ENCODE measurements at places on chromosomes 1 and 21.
A peak's percentile ranks its signal among the peaks of the same experiment; 100 is the strongest.

DNA sequence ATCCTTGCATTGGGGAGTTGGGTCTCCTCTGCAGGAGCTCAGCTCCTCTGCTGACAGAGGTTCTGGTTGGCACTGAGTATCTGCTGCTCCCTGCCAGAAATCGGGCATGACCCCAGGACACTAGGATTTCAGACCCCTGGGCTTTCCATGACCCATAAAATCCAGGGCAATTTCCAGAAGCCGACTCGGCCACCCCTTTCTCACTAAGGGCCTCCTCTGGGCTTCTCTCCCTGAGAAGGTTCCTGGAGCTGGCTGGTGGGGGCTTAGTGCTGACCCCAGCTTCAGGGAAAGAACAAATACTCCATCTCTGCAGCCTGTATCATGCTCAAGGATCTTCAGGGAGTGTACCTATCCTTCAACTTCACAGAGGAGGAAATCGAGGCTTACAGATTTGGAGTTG, 603.4 kb downstream of the PTPRU start:
- DNase-seq, result no peak

DNA sequence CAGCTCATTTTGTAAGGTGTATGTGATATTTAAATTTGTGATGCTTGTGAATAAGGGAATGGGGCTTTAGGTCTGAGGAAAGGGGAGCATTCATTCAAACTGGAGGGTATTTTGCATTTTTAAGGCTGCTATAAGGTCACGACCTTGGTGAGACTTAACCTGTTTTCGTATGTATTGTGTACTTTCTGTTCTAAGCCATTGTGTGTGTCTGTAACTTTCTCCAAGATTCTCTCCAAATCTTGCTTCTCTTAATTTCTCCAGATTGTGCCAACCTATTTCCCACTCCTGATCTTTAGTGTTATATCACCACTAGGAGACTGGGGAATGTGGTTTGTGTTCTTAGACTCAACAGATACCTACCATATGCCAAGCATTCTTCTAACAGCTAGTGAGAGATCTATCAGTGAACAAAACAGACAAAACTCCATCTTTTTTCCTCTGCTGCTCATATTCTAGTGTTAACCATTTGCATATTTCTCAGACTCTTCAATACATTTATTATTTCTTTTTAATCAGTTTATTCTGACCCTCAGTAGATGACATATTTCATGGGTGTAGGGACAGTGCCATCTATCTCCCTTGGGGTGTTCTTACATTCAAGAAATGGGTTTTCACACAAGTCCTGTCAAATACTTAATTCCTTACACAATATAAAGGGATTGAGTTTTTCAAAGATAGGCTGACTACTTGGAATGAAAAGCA, 27.5 kb downstream of the ATP1B1 start:
- DNase-seq, result no peak

GRCh38 chr1:214603819-214604252, 841 bp downstream of the CENPF start:
- no peak for DNase-seq

DNA sequence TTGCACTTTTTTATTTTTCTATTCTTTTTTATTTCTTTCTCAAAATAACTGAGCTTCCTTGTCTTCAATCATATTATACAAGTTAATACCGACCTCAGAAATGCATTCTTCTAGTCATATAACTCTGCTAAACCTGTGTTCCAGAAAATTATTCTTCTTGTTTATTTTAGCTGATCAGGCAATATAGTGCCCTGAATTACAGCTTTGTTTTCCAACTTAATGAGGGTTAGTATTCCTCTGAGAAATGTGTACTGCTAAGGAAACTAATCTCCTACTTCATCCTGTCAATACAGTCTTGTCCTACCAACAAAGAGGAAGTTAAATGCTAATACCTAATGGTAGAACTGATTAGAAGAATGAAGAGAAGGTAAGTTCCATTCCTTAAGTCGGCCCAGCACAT, 13.0 kb downstream of the BRINP3 start:
- no peak for DNase-seq

DNA sequence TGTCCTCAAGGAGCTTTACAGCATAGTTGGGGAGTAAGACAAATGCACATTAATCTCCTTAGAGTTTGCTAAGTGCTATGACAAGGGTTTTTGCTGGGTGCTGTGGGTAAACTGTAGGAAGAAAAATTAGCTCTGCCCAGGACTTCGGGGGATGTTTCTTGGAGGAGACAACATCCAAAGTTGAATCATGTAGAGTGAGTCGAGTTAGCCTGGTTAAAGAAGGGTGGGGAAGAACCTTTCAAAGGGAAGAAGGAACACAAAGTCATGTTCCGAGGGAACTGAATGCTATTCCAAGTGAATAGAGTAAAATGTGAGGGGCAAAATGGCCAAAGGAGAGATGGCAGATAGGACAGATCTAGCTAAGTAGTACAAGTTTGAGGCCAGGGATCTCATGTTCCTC, 17.1 kb downstream of the SPRTN start:
- DNase-seq, result no peak

DNA sequence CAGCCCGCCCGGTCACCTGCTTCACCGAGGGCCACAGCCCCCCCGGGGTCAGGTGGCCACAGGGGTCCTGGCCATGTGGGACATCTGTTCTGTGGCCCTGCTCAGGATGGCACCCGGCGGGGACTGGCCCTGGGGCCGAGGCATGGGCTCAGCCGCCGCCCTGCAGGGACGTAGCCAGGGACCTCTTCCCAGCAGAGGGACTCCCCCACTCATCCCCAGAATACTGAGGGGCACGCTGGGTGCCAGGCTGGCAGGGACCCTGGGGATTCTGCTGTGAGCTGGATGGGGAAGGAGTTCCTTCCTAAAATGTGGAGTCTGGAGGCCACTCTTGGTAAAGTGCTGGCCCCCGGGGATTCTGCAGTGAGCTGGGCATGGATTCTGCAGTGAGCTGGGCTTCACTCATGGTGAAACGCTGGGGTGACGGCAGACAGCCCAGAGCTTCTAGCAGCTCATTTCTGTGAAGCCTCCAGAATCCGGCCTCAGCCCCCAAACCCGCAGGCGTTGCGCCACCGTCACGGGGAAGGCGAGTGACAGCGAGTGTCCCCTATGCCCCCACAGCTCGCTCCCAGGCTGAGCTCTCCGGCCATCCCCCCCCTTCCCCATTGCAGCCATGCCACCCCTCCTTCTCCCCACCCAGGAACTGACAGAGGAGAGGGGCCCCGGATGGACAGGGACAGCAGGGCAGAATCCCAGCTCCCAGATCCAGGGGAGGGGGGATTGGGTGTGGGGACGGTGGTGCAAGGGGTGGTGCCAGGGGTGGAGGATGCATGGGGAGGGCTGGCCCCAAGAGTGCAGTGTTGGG, 1.4 kb downstream of the ITGB2 start:
- no peak for DNase-seq

GRCh38 chr1:225441314-225442122, 13.7 kb upstream of the LBR start:
- no peak for DNase-seq

DNA sequence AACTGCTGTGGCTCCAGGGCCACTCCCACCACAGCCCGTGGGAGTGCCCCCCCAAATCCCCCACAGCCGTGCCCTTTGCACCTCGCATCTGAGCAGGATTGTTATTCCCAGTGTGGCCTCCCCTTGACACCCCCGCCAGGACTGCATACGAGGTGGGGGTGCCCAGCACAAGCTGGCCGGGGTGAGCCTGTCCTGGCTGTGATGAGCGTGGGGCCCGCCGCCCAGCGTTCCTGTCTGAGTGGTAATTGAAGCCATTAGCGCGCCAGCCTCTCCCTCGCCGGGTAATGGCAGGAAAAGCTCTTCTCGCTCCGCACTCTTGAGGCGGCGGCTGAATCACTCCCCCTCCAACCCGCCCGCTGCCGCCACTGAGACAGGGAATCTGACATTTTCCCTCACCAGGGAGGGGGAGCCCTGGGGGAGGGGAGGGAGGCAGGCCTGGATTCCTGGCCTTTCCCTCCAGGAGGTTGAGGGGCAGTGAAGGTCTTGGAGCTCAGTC, 27.7 kb downstream of the PTPRF start:
- no peak for DNase-seq

GRCh38 chr1:150808121-150808520, at the start of gene CTSK:
TSS of gene CTSK (minus strand) at chr1:150808260. CDS start at chr1:150806805, 1,455 bp downstream.
- DNase-seq, result no peak

DNA sequence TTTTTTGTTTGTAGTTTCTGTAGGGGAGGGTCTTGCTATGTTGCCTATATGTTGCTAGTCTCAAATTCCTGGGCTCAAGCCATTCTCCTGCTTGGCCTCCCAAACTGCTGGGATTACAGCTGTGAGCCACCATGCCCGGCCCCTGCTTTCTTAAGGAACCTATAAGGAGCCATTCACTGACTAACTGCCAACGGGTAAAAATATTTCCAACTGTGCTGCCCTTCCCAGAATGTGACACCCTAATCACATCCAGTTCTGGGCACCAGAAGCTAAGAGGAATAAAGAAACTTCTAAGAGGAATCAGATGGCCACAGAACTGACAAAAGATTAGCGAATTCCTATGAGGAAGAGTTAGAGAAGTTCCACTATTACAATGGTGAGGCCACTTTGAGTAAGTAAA, 6.4 kb downstream of the SYPL2 start:
- no peak for DNase-seq

DNA sequence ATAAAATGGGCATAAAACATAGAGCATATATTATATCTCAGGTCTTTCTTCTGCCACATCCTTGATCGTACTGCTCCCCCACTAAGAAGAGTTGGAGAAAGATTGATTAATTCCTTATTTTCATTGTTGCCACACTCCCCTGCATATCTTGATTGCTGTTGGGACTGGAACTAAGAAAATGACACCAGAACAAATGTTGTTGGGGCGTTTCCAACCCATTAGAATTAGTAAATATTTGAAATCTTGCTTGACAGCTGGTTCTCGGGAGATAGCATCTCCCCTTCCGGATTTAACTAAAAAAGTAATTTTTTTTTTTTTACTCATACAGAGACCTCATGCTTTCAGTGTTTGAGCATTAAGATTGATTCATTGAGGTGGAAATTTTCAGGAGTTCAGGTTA, 493.0 kb upstream of the PLXNA2 start:
- DNase-seq, result no peak

DNA sequence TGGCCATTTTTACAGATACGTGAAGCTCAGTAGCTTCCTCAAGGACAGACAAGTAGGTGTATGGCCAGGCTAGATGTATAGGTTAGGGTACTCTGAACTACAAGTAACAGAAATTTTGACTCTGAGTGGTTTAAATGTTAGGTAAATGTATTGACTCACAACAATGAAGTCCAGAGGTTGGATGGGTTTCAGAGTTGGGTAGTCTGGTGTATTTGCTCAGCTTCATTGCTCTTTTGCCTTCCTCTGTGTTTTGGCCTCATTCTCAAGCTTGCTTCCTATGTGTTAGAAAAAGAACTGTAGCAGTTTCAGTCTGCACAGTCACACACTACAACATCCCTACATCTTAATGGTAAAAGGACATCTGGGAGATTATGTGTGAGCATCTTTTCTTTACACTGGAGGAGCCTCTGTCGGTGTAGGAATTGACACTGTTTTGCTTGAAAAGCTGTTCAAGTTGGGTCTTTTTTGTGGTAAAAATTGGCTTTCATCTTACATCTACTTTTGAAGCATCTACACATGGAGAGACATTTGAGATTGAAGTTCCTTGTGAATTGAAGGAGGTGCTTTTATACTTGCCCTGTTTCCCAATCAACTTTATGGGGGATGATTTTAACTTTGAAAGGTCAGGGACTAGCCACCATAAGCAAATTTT, 64.4 kb downstream of the MAST2 start:
- no peak for DNase-seq

DNA sequence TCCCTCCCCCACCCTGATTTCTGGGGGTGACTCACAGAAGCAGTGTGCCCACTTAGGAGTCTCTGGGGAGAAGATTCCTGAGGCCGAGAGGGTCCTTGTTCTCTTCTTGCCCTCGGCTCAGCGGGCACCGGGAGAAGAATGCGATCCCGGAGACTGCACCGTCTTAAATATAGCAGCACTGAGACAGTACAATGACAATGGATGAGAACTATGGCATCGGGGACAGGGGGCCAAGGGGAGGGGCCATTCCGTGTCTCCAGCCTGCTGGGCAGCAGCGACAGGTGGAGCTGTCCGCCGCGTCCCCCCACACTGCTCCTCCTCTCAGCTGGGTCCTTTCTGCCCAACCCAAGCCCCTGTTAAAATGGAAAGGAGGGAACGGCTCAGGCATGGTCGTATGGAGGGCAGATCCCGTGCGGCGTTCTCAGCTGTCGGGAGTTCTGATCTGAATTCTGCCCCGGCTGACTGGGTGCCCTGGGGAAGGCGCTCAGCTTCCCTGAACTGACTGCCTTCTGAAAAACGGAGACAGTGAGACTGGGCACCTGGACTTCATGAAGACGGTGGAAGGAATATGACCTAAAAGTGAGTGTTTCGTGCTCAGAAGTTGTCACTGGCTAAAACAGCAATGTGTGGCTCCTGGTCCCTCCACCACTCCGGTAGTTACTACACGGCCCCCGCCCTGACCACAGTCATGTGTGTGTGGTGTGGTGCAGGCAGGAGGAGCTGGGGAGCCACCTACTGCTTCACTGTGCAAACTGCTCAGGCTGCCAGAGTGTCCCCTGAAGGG, at the start of gene MYOM3:
MYOM3 (minus strand) TSS at position 140 of the 784 bp plus-strand sequence. CDS start 3,499 bp downstream, outside the sequence.
- peak; percentile 20 for DNase-seq

- DNase-seq, result no peak
Measured at GRCh38 chr1:235397733-235398132, 30.5 kb downstream of the TBCE start.

- no peak for DNase-seq
Measured at GRCh38 chr1:200176181-200176580, 148.7 kb downstream of the NR5A2 start.

DNA sequence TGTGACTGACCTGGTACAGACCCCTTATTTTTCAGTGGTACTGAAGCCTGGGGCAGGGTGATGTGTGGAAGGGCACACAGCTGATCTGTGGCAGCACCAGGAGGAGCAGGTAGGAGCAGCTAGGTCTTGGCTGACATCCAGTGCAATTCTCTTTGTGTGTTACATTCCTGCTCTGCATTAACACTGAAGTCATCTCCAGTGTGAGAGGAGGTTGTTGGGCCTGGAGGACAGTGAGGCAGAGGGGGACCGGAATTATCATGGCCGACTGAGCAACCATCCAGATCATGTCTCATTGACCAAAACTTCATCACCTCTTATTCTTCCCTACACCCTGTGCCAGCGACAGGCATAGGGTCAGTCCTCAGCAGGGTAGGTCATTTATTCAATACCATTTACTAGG, 1.5 kb downstream of the SLAMF8 start:
- DNase-seq, result no peak

- DNase-seq, result no peak
Measured at GRCh38 chr1:91487469-91487868, 13.2 kb upstream of the CDC7 start.

DNA sequence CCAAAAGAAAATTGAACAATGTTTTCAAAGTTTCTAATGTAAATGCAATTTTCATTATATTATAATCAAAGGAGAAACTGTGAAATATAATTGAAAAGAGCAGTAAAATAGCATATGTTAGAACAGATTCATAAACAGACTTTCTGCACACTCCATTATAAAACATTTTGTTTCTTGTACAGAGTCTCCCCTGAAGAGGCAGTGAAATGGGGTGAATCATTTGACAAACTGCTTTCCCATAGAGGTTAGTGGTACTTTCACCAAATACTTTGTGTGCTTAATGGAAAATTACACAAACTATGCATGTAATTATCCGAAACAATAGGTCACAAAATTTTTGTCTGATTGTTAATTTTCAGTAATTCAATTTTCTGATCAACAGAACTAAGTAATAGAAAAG, 1.9 kb downstream of the RGS18 start:
- no peak for DNase-seq
